EH (cell line): ENCODE measurements at places on chromosomes 1 and 21.

- no peak for DNase-seq
Observed at GRCh38 chr1:212683357-212683722, 16.3 kb downstream of the BATF3 start.

GRCh38 chr1:160724465-160725242, 13.0 kb upstream of the CD48 start:
- no peak for DNase-seq

GRCh38 chr1:44514673-44515072, 109.6 kb downstream of the RNF220 start:
- DNase-seq: no peak

DNA sequence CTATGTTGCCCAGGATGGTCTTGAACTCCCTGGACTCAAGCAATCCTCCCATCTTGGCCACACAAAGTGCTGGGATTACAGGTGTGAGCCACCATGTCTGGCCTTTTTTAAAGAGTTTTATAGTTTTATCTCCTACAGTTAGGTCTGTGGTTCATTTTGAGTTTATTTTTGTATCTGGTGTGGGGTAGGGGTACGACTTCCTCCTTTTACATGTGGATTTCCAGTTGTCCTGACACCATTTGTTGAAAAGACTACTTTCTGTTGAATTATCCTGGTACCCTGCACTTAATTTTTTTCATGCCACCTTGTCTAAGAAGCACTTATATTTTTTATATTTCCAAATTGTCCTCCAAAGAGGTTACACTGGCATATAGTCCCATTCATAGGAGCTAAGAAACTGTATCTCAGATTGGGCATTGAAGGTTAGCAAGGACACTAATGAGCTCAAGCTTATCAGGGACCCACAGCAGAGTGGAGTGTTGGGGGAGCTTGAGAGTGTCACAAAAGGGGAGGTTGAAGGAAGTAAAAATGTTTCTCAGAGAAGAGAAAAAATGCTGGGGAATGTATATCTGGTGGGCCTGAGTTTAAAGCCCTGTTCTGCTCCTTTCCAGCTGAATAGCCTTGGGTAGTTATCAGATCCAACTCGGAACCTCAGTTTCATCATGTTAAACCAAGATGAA, 23.4 kb upstream of the MEF2D start:
- DNase-seq: no peak

- DNase-seq: peak; percentile 30
Observed at GRCh38 chr1:218164111-218164929, 120.8 kb upstream of the RRP15 start.

DNA sequence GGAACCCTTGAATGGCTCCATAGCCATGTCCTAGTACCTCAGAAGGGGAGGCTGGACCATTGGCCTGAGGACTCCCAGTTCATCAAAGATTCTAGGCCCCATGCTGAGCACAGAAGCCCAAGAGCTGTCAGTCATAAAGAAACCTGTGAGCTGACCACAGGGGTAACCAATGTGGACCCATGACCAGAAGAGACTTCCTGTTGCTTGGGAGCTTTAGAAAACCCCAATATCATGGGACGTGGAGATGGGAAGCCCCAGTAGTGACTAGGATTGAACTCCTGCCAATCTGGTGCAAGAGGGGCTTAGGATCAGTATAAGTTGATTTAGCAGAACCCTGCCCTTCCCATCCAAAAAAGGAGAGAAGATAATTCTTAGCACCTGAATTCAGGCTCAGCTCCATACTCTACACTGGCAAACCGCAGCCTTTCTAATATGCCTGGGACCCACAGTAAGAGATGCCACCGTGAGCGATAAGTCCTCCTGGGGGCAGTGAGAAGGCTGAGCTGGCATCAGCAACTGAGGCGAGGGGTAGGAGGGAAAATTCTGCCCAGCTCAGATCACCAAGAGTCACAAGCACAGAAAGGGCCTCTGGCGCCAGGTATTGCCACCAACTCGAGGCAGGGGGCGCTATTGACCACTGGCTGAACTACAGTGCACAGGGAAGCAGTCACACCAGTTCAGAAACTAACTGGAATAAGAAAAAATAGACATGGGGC, 108.9 kb downstream of the CAPN8 start:
- DNase-seq: peak; percentile 11

DNA sequence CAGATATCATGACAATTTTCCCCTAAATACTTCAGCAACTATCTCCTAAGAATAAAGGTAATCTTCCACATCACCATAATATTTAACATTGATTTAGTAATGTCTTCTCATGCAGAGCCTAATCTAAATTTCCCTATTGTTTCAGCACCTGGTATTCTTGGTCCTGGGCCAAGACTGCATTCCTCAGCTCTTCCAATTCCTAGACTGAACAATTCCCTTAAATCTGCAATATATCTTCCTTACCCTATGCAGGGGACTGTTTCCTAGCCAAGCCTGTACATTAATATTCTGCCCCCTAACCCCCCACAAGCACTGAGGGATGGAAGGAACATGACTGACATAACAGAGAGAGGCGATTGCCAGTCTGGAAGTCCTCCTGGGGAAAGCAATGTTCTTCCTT, 28.7 kb upstream of the DISP1 start:
- DNase-seq: peak; percentile 10

DNA sequence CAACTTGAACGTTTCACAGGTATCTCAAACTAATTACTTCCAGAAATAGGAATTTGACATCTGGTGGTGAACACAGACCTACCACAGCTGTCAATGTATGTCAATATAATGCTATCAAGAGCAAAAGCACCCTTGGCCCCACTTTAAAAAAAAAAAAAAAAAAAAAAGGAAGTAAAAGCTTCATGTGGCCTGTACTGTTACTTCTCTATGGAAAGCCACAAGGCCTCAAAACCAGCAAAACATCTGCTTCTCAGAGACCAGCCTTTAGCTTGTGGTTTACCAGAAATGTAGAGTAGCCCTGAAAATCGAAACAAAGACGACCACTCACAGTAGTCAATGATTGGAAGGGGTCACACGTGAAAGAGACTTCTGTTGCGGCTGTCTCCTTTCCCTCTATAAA, 109.6 kb downstream of the SLC45A1 start:
- DNase-seq: no peak

DNA sequence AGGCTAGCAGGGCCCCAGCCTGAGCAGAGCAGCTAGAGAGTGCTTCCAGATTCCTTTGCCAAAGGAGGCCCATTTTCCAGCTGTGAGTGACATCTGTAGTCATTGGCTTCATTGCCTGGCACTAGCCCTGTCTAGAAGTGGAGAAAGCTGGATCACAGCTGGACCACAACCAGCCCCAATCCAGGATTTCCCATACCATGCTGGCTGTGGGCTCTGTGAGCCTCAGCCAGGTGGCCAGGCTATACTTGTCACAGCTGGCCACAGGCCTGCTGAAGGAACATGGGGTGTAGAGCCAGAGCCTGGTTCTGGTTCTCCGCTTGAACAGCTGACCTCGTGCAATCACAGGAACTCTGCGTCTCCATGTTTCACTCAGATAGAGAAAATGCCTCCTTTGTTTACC, 36.6 kb downstream of the RIMKLA start:
- DNase-seq: no peak

- DNase-seq: peak; percentile 15
Observed at GRCh38 chr1:236172041-236172579, 29.8 kb downstream of the GPR137B start.

DNA sequence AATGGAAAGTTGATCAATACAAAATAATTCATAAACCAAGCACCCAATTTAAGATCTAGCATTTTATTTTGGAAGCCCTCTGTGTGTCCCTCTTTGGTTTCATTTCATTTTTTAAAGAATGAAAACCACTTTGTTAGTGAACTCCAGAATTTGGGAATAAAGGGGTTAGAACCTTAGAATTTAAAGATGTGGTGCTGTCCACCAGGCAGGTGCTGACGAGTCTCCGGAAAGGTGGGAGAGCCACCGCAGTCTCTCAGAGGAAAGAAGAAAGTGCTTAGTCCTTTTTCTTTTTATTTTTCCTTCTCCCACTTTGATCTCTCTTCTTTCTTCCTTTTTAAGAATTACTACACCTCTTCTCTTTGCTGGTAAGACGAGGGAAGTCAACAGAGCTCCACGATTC, 20.5 kb upstream of the HIVEP3 start:
- no peak for DNase-seq

DNA sequence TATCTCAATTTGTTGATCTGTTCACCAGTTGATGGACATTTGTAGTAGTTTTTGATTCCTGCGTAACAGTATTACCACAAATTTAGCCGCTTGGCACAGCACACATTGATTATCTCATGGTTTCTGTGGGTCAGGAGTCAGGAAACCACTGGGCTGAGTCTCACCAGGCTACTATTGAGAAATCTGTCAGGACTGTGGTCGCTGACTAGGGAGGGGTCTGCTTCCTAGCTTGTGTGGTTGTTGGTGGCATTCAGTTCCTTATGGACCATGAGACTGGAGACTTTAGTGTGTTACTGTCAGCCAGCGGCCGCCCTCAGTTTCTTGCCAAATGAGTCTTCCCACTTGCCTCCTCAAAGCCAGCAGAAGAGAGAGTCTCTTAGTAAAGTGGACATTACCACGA, 9.8 kb downstream of the PEX14 start:
- DNase-seq: no peak

- DNase-seq: no peak
Observed at GRCh38 chr1:74714429-74715235, 18.2 kb downstream of the CRYZ start.

DNA sequence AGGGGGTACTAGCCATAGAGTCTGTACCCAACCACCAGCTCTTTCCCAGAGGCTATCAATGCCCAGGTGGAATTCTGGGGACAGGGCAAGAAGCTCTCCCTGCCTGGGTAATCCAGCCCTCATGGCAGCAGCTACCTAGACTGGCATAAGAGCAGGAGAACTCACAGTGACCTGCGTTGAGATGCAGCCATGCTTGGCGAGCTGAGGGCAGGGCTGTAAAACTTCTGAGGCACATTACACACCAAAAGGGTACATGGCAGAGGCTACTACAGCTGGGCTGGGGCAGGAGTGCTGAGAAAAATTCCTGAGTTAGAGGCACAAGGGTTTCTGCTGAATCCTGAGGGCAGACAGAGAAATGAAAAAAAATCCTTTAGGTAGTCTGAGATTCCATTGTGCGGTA, 927.9 kb upstream of the B3GALT2 start:
- no peak for DNase-seq

DNA sequence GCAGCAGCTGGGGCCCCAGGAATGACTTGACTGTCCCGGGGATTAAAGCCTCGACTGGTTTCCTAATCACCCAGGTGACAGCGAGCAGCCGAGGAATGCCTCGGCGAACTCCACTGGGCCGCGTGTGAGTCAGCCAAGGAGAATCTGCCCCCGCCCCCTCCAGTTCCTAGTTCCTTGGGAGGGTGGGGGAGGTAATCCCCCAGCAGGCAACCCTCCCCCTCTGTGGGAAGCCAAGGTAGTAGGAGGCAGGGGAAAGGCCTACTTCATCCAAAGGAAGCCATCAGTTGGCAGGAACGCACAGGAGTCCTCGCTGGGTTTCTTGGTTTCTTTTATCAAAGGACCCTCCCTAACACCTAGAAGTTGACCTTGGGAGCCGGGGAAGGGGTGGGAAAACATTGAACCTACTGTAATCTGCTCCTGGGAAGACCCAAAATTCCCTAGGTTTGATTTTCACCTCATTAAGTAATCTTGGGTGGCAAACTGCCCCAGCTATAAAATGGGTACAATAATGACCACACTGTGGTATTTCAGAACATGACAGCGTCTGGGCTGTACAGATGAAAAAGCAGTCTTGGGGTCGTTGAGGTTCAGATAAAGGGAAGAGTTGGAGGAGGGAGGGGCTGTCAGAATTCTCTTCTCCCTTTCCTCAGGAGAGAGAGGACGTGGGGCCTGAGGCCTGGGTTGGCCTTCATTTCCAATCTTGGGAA, 1.4 kb downstream of the TENT5B start:
- DNase-seq: peak; percentile 91

- DNase-seq: no peak
Observed at GRCh38 chr1:8003438-8004112, 22.5 kb downstream of the ERRFI1 start.

GRCh38 chr1:67134695-67135094, at the start of gene C1orf141:
C1orf141 (minus strand) TSS chr1:67134970; CDS start chr1:67127240, 7,730 bp downstream.
- DNase-seq: no peak

- no peak for DNase-seq
Observed at GRCh38 chr1:91776068-91776794, 109.7 kb downstream of the TGFBR3 start.

DNA sequence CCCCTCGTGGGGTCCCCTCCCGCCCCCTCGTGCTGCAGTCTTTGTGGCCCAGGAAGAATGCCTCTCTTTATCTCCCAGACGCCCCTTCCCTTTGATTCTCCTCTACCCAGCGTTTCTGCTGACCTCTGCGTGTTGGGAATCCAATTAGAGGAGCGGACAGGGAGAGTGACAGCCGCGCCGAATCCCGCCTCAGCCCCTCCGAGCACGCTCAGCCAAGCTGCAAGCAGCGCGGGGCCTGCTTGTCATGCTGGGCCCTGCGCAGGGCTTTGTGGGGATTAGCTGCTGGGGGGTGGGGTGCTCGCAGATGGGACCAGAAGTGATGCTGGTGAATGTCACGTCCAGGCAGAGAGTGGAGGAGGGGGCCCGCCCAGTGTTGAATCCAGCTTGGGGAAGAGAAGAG, 91.1 kb downstream of the EPHB2 start:
- DNase-seq: no peak

DNA sequence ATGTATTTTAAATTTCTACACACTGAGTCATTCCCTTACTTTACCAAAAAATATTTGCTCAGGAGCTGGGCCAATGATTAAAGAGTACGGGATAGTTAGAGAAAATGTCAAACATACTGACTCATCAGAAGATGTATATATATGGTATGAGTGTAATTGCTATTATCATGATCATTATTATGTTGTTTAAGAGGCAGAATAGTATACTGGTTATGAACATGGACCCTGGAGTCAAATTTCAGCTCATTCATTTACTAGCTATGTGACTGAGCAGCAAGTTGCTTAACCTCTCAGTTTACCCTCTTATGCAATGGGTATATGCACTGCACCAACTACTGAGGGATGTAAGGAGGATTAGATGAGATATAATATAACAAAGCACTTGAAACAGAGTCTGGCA, 41.2 kb upstream of the USH2A start:
- DNase-seq: peak; percentile 98

DNA sequence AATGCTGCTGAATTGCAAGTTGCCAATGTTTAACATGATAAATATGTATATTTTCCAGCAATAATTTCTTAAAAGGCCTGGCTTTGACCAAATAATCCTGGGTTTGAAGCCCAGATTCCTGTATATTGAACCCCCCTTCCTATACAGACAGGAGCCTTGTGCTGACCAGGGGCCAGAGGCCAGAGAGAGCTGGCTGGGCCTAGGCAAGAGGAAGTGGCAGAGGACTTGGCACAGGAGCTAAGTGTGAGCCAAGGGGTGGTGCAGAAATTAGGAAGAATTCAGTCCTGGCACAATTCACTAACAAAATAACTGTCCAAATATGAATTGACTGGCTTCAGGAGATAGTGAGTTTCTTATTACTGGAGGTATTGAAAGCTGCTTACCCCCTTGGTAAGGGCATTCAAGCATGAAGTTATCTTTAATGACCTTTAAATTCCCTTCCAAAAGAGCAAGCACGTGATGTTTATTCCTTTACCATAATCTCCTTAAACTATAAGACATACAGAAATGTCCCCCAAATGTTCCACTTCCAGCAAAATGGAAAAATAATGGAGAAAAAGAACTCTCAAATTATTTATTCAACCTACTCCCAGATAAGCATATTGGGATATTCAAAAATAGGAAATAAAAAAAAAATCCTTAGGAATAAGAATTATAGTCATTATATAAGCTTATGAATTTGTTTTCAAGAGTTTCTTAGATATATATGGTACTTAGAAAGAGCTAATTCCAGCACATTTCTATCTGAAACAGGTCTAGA, 26.6 kb downstream of the NIBAN1 start:
- no peak for DNase-seq

GRCh38 chr1:44678626-44679025, 4.1 kb downstream of the ARMH1 start:
- DNase-seq: no peak

- no peak for DNase-seq
Observed at GRCh38 chr1:110504226-110504625, 14.7 kb downstream of the KCNA10 start.
